ENCODE measurements at places on chromosomes 2 and 18. TPM values are rescaled to one million over a fixed set of nuclear protein-coding genes. Genes with fewer than 3 reads are reported as not detected.

The PLEK gene
- 3.9 TPM for total RNA-seq

The KRCC1 gene
- total RNA-seq, result 14.6 TPM

The KLHL30 gene
- 175 TPM for total RNA-seq

The LCLAT1 gene
- 18.8 TPM for total RNA-seq

The FSHR gene
- not detected for total RNA-seq

The CDKL4 gene
- 0.99 TPM for total RNA-seq

The ARHGAP28 gene
- total RNA-seq, result 2.1 TPM

The LYG2 gene
- not detected for total RNA-seq
